ENCODE measurements at places on chromosomes 2 and 18. TPM values are rescaled to one million over a fixed set of nuclear protein-coding genes. Genes with fewer than 3 reads are reported as not detected.

DNA sequence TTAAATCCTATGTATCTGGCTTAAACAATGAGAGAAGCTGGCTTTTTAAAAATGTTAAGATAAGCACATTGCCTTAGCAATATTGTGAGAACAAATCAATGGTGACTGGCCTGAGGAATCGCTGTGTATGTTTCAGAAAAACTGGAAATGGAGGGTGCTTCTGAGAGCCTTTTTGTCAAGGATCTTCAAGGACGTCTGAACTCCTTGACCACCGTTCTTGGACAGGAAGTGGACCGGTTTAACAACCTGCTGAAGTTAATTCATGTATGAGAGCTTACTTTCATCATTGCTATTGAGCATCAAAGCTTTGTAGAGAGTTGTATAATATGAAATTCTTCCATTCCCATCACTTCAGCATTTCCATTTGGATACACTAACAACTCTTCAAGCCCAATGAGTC is 72.6 kb downstream of the TRABD2A start:
- no peak for DNase-seq
- peaks cover 26% of the 10 kb centered on the region for H3K4me1 ChIP-seq
- H3K27me3 ChIP-seq: no peaks in the 10 kb centered on the region
- peak overlapping the region; percentile 90 for H3K27ac ChIP-seq
- no peaks in the 10 kb centered on the region for H3K36me3 ChIP-seq
- H3K4me3 ChIP-seq: no peak overlapping the region

GRCh38 chr2:152421521-152422370 is 86.8 kb downstream of the FMNL2 start:
- peak overlapping the region; percentile 69 for H3K27ac ChIP-seq
- DNase-seq: peak; percentile 98

- no peaks in the 10 kb centered on the region for H3K4me1 ChIP-seq
- no peaks in the 10 kb centered on the region for H3K36me3 ChIP-seq
- H3K27ac ChIP-seq: no peak overlapping the region
- DNase-seq: no peak
- no peak overlapping the region for H3K4me3 ChIP-seq
- H3K27me3 ChIP-seq: no peaks in the 10 kb centered on the region
Observed at GRCh38 chr2:194526121-194526520, 1130.9 kb upstream of the SLC39A10 start.

GRCh38 chr2:206556357-206556949 is 85.8 kb upstream of the FAM237A start:
- DNase-seq: peak; percentile 57
- H3K4me3 ChIP-seq: no peak overlapping the region
- H3K36me3 ChIP-seq: no peaks in the 10 kb centered on the region
- peaks cover 6% of the 10 kb centered on the region for H3K4me1 ChIP-seq

The FAP gene
- 8.7 TPM for total RNA-seq

DNA sequence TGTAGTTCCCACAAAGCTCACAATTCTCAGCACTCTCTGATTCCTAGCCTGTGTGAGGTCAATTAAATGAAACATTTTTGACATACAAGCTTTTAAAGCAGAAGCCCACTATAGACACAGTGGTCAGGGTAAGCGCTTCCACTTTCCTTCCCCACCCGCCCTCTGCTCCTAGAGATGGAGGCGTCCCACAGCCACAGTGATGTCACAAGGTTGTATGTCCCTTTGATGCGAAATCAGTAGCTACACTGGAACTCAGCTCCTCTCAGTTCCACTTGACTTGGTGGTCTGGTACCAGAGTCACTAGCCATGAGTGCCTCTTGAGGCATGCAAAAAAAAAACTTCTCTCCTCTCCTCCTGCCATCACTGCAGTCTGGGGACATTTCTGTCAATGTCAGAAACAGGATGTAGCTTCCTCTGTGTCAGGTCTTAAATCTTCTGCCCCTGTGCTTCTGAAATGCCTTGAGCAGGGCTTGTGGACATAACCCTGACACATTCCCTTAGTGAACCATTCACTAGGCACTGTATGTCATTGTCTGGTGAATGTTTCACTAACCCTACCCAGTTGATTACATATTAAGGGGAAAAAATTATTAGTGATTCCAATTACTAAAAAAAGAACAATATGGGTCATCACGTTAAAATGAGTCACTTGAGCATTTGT is 7.8 kb downstream of the SULT1C4 start:
- no peaks in the 10 kb centered on the region for H3K27me3 ChIP-seq
- no peaks in the 10 kb centered on the region for H3K4me1 ChIP-seq
- no peak overlapping the region for H3K4me3 ChIP-seq

DNA sequence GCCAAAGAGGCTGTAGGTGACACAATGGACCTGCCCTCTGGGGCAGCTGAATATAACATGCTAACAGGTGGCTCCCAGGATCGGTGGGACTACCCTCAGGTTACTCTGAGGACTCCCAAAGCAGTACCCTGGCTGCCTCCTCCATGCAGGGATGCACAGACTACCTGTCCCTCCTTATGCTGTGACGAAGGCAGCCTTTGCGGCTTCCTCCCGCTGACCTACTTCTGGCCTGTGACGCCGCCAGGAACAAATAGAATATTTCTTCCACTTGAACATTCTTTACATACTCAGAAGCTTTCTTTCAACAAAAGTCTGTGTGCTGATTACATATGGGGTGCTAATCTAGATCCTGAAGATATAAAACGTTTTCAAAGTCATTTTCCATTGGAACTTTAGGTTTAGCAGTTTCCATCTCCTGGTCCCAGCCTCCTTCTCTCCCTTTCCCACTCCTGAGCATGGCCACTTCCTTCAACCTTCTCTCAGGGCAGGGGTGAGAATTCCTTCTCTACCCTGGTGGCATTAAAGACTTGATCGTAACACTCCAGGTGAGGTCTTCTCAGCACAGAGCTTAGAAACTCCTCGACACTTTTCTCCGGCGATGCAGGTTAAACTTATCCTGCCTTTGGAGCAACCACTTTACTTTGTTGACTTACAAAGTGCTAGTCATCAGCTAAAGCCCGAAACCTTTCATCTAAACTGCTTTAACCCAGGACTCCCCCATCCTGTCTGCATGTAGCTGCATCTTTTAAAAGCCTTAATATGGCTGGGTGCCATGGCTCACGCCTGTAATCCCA is 58.9 kb upstream of the STK17B start:
- no peak for DNase-seq
- H3K36me3 ChIP-seq: no peaks in the 10 kb centered on the region
- H3K4me3 ChIP-seq: no peak overlapping the region
- no peaks in the 10 kb centered on the region for H3K27me3 ChIP-seq
- no peak overlapping the region for H3K27ac ChIP-seq

Measured in MCF 10A (cell line).